ENCODE measurements at places on chromosomes 3 and 15.

GRCh38 chr3:119073258-119074001 lies 38.8 kb upstream of the IGSF11 start:
- DNase-seq, result no peak

GRCh38 chr15:99387421-99388168 lies 136.3 kb downstream of the LRRC28 start:
- no peak for DNase-seq

- DNase-seq, result no peak
Measured at GRCh38 chr15:82979726-82980125, 6.3 kb upstream of the RAMAC start.

DNA sequence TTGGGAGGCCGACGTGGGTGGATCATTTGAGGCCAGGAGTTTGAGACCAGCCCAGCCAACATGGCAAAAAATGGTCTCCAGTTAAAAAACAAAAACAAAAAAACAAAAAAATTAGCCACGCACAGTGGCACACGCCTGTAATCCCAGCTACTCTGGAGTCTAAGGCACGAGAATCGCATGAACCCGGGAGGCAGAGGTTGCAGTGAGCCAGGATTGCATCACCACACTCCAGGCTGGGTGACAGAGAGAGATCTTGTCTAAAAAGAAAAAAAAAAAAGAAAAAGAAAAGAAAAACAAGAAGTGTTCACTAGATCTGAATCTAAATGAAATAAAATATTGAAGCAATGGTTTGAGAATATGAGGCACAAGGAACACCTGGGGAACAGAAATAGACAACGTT lies 36.7 kb downstream of the SLC9A9 start:
- DNase-seq, result no peak

DNA sequence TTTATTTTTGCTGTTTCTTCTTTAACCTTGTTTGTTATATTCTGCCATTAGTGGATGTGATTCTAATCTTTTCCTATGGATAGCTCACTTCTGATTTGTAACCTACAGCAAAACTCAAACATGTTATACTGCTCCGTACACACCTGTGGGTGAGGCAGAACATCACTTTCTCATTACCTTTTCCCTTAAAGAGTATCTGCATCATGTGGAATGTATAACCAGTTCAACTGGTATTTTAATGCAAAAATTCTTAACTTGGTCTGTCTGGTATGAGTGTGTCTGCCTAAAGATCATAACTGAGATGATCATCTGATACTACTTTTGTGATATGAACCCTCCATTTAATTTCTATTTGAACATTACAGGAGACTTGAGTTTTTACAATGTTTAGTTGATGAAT lies 13.0 kb upstream of the UPK1B start:
- DNase-seq, result no peak

DNA sequence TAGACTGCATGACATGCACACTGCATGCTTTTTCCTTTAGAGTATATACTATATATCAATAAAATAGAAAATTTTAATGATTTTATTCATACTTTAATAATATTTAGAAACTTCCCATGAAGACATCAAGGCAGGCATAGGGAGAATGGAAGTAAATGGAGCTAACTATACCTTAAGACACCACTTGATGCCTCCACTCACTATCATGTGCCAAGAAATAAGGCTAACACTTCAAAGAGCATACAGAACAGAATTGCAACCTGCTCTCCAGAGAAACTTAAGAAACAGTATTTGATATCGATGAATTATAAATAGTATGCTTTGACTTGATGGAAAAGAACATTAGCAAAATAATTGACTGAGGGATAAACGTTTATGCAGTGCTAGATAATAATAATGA lies 192.6 kb upstream of the MBNL1 start:
- no peak for DNase-seq

DNA sequence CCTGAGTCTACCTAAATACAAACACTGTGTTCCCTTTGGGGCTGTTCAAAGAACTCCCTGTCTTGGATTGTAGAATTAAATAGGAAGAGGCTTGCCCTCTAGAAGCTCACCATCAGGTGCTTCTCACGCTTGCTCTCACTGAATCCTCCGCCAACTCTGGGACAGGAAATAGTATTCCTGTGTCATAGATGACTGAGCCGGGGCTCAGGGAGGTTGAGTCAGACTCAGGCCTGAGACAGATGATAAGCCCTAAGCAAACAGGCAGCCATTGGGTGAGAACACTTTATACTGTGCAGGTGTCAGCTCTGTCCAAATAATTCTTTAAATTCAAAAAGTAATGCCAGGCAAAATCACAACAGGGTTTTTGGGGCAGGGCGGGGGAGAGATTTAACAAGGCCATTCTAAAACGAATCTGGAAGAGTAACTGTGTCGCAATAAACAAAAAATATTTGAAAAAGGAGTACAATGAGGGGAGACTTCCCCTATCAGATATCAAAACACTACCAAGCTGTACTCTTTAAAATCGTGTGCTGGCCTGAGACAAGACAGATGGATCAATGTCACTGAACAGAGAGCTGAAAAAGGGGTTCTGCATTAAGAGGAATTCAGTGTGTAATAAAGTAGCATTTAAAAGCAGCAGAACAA lies 59.0 kb downstream of the EPHB3 start:
- DNase-seq, result no peak

- no peak for DNase-seq
Measured at GRCh38 chr3:154095832-154096421, 25.3 kb upstream of the ARHGEF26 start.

GRCh38 chr15:71303977-71304376 lies 188.7 kb downstream of the THSD4 start:
- DNase-seq, result no peak

GRCh38 chr3:119835556-119835955 lies 53.7 kb downstream of the NR1I2 start:
- DNase-seq, result no peak

GRCh38 chr3:172132159-172132586 lies 92.8 kb downstream of the FNDC3B start:
- no peak for DNase-seq

DNA sequence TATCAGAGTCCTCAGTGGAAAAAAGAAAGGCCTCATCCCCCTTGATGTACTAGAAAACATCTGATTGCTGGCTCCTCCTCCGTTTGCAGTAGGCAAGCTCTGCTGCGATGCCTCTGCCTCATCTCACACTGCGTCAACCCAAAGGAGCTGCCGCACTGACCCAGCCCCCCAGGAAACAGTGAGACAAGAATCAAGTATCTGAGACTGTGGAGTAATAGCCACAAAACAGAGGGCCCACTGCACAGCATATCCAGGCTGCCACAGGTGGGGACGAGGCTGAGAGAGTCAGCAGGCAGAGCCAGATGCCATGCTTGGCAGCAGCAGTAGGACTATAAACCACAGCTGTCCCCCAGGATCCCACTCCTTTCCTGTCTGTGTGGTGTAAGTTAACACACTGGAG lies 165.9 kb downstream of the STAC start:
- no peak for DNase-seq

DNA sequence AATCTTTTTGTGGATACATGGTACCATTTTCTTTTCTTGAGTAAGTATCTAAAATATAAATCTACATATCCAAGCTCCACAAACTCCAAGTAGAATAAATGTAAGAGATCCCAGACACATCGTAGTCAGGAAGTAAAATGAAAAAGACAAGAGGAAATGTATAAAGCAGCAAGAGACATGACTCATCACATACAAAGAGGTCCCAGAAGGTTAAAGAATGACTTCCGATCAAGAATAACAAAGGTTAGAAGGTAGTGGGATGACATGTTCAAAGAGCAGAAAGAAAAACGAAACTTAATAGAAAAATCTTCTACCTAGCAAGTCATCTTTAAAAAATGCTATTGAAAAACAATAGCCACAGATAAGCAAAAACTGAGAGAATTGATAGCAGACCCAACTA lies 705.8 kb downstream of the NR2F2 start:
- no peak for DNase-seq

GRCh38 chr15:59722476-59722875 lies 33.4 kb upstream of the BNIP2 start:
- DNase-seq, result no peak

DNA sequence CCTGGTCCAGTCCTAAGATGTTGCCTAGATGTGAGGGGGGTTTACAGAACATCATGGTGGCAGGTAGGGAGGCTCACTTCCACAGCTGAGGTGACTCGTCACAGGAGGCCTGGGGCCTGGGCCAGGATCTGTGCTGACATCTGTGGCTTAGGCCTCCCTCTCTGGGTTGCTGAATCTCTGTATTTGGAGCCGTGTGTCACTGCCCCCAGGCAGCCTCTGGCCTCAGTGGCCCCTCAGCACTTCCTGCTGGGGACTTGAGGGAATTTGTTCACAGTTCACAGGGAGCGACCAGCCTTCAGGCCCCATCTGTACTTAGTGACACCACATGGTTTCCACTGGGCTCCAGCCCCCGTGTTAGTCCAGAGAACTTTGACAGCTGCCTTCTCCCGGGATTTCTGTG lies 41.7 kb upstream of the ADAMTSL3 start:
- no peak for DNase-seq

GRCh38 chr3:134477938-134478337 lies 7.8 kb downstream of the ANAPC13 start:
- no peak for DNase-seq

- DNase-seq, result peak; percentile 79
Measured at GRCh38 chr3:30473374-30474051, 132.9 kb upstream of the TGFBR2 start.

GRCh38 chr15:38243278-38244055 lies 9.2 kb upstream of the SPRED1 start:
- no peak for DNase-seq

DNA sequence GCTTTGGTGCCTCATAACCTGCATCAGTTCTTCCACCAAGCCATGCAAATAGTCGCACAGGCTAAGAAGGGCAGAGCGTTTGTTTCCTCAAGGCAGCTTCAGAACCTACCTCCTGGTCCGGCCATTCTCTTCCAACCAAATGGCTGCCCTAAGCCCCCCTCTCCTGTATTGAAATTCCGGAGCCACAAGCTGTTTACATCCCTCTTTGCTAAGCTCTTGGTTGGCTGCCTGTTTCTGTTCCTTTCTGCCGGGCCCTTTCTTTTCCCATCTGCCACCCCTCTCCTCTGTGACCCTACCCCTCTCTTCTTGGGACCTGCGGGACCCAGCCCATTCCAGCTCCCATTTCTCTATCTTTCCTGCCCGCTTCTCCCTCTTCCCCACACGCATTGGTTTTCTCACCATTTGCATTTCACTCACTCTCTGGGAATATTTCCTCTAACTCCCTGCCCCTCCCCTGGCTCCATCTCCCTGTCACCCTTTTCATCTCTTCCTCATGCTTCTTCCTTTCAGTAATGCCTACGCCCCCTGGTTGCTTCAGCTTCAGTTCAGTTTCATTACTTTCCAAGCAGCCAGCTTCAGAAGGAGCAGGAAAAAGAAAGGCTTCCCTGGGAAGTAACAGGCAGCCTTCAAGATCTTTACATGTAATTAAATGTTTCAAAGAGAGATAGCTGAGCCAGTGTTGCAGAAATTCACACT lies 113.5 kb downstream of the RAB11A start:
- DNase-seq, result no peak

GRCh38 chr3:180188512-180189309 lies 152.0 kb upstream of the PEX5L start:
- DNase-seq, result no peak

DNA sequence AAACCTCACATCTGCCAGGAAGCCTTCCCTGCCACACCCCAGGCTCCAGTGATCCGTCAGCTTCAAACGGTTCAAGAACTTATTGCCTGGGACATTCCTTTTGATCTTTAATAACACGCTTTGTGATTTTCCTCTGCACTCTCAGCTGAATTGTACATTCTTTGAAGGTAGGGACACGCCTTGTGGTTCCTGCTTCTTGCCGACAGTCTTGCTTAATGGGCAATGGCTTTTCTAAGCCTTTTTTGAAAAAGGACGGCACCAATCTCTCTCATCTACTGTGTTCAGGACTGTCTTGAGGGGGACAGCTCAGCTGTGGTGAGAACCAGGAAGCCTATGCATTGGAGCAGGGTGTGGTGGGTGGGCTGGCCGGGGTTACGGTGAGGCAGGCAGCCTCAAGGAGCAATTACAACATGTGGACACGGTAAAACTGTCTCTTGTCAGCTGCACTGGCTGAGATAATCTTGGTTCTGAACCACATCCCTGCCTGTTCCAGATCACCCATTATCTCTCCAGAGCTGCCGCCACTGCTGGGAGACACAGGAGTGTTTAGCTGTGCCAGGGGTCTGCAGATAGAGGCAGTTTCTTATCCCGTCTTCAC lies 46.0 kb upstream of the GLCE start:
- DNase-seq, result no peak

- DNase-seq, result no peak
Measured at GRCh38 chr15:71736286-71736947, 73.9 kb upstream of the NR2E3 start.

- no peak for DNase-seq
Measured at GRCh38 chr3:25384471-25384870, 43.6 kb upstream of the RARB start.

- DNase-seq, result no peak
Measured at GRCh38 chr15:57307527-57308169, 68.7 kb upstream of the CGNL1 start.

Data from coronary artery (tissue), 2 donors.